Stimulated activated CD8-positive, alpha-beta memory T cell treated with anti-CD3 and anti-CD28 coated beads, Interleukin-7, amount 100 ng/mL, for 1 hour (primary cell): ENCODE measurements at places on chromosomes 2 and 18.

DNA sequence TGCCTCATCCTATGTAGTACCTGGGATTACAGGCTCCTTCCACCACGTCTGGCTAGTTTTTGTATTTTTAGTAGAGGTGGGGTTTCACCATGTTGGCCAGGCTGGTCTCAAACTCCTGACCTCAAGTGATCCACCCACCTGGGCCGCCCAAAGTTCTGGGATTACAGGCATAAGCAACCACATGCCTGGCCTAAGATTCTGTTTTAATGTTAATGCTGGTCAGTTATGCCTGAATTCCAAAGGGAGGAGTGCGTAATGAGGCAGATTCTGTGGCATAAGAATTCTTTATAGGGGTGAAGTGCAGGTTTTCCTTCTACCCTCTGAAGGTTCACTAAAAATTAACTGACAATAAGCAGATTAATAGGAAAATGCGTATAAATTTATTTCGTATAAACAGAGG is 1343.8 kb upstream of the LRRTM1 start:
- DNase-seq, result no peak

- no peak for DNase-seq
These were observed 177.9 kb downstream of the ZNF516 start for GRCh38 chr18:76317136-76317535.

DNA sequence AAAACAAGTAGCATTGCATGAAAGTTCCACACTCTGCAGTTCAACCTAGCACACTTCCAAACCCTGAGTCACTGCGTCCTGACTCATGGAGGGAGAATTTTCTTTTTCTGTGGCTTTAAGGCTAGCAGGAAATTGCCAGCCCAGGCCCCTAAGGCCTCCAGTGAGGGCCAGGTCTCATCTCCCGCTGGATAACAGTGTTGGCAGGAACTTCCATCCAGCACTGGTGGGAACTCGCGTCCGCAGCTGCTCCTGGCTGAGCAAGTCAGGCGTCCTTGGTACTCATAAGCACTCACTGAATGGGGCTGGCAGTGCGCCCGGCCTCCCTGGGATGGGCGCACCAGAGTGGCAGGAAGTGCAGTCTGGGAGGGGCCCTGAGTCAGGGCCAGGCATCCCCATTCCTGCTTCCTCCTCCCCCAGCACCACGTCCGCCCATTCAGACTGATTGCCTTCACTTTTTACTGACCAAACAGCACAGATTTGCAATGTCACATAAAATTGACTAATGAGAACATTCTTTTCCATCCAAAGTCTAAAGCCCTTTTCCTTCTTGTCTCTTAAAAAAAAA is 14.3 kb downstream of the MALL start:
- no peak for DNase-seq

GRCh38 chr2:240582781-240583180 is 3.8 kb upstream of the CAPN10 start:
- DNase-seq, result no peak

DNA sequence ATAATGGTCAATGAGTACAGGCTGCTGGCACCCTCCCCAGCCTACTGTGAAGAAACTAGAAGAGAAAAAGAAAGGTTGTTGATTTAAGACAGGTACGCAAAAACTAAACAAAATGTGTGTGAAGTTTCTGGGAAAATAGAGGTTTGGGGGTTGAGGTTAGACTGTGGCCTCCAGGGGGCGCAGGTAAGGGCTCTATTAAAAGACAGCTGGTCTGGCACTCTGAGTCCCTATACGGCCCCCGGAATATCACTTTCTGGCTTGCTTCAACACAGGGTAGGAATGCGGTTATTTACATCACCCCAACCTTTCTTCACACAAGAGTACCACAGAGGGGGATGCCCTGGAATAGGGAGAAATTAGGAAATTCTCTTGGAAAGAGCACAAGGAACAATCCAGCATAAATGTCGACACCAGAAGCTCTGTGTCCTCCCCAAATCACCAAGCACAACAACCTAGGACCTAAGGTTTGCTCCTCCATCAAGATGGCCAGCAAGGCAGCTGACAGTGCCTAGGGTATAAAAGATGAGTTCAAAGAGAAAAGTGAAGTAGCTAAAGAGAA is 480.8 kb upstream of the KLHL29 start:
- DNase-seq, result no peak

GRCh38 chr2:136164280-136164776 is 46.4 kb upstream of the CXCR4 start:
- DNase-seq, result no peak
